ENCODE measurements at places on chromosomes 7 and 10. TPM values are rescaled to one million over a fixed set of nuclear protein-coding genes. Genes with fewer than 3 reads are reported as not detected.

GRCh38 chr10:96089116-96089515 is 41.0 kb upstream of the ZNF518A start:
- no peak for DNase-seq

MEOX2 gene
- total RNA-seq = 13.0 TPM

MMD2 gene
- not detected for total RNA-seq

GRCh38 chr10:102289840-102290239 is 44.5 kb downstream of the GBF1 start:
- no peak for DNase-seq

HOGA1 gene
- 0.08 TPM for total RNA-seq

SPDYE16 gene
- 0.09 TPM for total RNA-seq

DNA sequence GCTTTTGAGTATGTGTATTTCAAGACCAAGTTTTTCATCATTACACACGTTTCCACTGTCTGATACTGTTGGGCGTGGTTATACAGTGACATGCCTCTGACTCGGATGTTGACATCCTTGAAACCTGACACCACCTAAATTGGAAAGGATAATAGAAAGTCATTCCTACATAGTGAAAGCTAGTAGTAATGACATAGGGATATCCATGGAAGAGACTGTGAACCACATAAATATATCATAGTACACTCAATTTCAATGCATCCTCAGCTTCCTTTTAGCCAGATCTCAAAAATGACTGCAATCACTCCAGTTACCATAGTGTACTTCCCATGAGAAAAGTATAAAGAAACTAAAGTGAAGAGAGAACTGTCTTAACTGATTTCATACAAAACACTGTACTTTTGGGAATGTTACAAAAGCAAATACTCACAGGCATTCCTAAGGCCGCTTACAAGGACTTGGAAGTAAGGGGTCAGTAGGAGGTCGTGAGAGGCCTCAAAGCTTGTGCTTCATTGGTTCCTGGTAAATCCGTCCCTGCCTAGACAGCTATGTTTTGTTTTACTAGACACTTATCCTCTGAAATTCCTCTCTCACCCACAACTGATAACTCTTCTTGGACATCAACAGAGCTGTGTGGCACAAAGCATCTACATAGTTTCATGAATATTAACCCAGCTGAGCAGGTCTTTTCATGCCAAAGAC is 71.8 kb upstream of the VWDE start:
- DNase-seq = peak; percentile 51

- DNase-seq = no peak
These were observed 467.4 kb downstream of the TYW1 start for GRCh38 chr7:67463983-67464382.

PHYHIPL gene
- not detected for total RNA-seq

GRCh38 chr7:44291066-44291732 is 34.2 kb downstream of the CAMK2B start:
- peak; percentile 98 for DNase-seq

DNA sequence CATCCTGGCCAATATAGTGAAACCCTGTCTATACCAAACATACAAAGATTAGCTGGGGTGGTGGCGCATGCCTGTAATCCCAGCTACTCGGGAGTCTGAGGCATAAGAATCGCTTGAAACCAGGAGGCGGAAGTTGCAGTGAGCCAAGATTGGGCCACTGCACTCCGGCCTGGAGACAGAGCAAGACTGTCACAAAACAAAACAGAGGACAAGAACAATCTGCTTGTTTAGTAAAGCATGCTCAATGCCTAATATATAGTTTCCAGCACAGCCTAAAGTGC is 1.8 kb upstream of the SEC24C start:
- DNase-seq = no peak

OPN1SW gene
- total RNA-seq = not detected

C10orf71 gene
- total RNA-seq = not detected

GRCh38 chr7:134699899-134700298 is 53.2 kb downstream of the BPGM start:
- DNase-seq = peak; percentile 49

- DNase-seq = peak; percentile 88
These were observed 2.0 kb upstream of the NRAP start for GRCh38 chr10:113665806-113666354.

DNA sequence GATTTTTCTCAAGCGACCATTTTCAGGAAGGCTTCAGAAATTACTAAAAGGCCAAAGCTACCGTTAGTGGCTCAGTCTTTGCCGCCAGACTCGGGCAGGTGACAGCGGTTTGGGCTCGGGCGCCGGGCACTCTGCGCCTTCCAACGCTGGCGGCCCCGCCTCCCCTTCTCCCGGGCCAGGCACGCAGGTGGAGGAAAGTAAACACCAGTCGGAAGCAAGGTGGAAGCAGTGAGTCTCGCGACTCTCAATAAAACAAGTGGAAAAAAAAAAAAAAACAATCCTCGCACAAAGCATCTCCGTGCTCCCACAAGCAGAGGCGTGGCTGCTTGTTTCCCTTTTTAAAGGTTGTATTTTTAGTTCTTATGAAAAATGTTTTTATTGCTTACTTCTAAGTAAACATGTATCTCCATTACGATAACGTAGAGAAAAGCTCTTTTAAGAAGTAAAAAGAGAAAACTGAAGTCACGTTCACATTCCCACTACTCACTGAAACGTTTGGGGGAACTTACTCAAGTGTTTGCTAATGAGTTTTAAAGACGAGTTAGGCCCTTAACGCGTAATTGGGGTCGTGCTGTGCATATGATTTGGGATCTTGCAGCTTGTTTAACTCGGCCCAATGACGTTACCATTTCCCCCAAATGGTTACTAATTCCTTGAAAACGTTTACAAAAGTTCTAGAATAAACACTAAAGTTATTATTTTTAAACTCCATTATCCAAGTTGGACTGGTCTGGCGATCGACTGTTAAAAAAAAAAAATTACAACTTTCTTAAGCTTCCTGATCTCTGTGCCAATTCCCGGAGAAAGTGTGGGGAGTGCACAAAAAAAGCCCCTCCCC is 864 bp downstream of the CDCA7L start:
- peak; percentile 50 for DNase-seq

DNA sequence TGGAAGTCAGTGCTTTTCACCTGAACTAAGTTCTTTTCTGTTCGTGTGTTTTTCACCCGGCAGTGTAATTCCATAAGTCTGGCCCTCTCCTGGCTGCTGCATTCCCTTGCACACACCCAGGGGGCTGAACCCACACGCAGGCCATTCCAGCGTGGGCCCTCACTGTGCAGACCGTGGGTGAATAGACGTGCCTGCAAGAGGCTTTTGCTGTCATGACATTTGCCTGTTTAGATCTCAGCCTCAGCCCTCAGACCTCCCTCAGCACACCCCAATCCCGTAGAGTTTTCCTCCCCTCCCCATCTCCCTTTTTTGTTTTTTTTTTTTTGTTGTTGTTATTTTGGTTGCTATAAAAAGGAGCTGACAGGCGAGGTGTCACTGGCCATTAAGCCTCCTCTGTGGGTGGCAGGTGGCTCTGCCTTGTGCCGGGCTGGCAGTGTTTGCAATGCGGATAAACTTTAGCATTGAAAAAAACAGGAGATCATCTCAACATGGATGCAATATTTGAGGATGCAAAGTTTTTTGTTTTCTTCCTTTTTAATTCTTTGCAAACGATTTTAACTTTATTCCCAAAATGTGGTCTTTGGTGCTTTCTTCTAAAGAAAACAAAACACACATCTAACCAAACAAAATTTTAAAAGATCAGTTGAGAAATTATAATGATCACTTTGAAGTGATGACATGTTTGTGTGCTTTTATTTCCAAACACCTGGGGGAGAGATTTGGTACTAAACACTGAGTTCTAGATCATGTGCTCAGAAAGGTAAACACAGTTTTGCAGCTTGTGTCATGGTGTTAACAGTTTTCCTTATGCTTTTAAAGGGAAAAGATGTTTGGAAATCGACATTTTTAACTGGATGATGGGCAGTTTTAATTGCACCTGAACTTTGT is 58.8 kb downstream of the WDR37 start:
- DNase-seq = no peak

- no peak for DNase-seq
These were observed 129.5 kb downstream of the SDK1 start for GRCh38 chr7:3430588-3430987.

All from fibroblast of the aortic adventitia (primary cell).